ENCODE measurements at places on chromosomes 3 and 15.

DNA sequence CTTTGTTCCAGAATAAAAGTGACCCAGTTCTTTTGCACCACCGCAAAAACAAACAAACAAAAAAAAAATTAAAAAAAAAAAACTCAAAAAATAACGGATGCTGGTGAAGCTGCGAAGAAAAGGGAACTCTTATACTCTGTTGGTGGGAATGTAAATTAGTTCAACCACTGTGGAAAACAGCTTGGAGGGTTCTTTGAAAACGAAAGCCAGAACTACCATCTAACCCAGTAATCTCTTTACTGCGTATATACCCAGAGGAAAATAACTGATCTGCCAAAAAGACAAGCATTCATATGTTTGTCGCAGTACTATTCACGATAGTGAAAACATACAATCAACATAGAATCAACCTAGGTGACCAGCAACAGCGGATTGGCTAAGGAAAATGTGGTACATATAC lies 298.9 kb upstream of the CBLB start:
- no peak for DNase-seq

DNA sequence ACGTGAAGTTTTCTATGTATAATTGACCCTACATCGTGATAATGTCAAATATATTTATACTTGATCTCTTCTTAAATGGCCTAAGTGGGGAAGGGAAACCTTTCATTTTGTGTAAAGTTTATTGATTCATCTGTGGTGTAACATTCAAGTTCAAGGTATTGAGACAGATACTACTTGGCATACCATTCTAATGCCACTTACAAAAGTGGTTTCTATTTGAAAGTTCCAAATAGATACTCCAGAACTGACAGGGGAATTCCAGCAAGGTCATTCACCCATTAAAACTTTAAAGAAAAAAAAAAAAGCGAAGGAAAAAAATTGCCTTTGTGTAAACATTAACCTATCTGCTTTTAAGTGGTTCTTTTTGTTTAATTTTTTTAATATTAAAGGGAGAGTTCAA lies 45.3 kb upstream of the MAP3K13 start:
- DNase-seq: no peak

- no peak for DNase-seq
These were observed 8.3 kb downstream of the EOGT start for GRCh38 chr3:69005071-69005790.

GRCh38 chr15:59174151-59174834 lies 32.4 kb upstream of the LDHAL6B start:
- DNase-seq: no peak

DNA sequence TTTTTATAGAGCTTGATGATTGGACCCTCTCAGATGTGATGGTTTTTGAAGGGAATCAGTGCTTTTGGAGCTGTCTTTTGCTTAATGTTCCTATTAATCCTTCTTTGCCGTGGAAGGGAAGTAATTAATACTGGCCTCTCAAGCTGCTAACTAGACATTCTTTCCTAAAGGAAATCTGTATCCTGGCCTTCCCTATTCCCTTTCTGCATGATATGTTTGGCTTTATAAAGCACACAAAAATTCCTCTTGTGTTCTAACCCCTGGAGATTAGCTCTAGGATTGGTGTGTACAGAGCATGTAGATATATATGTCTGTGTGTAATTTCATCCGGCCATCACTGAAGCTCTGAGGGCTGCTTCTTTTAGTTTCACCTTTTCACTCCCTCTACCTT lies 6.9 kb downstream of the ATXN7 start:
- DNase-seq: no peak

- no peak for DNase-seq
These were observed 305.2 kb upstream of the SEMA6D start for GRCh38 chr15:47412136-47412535.

- DNase-seq: no peak
These were observed 196.0 kb upstream of the LYSMD4 start for GRCh38 chr15:99929266-99929665.

DNA sequence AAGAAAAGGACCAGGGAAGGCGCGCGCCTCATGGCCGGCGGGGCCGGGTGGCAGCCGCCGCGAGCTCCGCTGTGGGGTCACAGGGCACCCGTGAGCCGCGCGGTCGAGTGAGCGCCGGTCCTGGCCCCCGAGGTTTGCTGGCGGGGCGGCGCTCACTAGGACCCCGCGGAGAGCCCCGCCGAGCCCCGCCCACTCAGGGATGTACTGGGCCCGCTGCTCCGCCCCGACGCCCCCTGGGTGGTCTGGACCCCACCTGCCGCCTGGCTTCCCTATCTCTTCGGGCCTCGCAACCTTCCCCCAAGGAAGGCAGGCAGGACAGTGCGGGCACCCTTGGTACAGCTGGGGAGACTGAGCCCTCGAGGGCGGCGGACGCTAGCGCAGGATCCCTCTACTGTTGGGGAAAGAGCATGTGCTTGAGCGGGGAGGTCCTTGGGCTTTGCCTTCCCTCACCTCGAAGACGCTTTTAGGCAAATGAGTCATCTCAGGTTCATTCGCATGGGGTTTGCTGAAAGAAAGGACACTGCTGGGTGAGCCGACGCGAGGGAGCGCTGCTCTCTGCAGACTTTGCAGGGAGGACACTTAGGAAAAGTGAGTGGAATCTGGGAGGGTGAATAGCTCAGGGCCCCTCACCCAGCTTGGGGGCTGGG lies at the start of gene CHRNB4:
Gene CHRNB4 (minus strand): TSS at position 109 of the 647 bp plus-strand sequence. CDS start 77 bp downstream, at position 32.
- no peak for DNase-seq

- DNase-seq: no peak
These were observed 42.7 kb upstream of the PPP2R3A start for GRCh38 chr3:135922903-135923250.

DNA sequence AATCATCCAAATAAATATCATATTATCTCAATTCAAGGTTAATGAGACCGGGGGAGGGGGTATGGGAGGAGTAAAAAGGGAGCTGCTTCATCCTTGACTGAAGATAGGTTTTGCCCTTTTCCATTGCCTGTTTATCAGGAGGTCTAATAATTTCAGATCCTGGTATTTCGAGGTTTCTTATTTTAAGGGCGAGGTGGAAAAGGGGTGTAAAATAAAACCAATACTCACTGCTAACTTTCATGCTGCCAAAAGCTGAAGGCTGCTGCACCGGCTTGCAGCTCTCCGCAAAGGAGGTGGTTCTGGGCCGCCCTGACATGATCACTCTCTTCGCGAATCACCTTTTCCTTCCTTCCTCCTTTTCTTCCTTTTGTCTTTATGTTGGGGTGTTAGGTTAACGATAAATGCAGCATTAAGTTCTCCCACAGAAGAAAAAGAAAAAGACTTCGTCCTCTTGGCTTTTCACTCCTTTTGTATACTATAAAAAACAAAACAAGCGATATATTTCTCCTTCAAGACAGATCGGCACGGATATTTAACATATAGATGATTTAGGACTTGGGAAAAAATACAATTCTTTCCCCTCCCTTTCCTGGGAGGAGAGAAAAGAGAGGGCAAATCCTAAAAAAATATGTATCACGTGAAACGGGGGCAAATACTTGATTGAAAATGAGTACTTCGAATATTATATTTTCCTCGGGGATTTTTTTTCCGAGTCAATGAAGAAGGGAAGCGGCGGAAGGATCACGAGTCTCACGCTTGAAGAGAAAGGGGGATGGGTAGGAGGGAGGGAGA lies 932 bp downstream of the GSK3B start:
- no peak for DNase-seq

DNA sequence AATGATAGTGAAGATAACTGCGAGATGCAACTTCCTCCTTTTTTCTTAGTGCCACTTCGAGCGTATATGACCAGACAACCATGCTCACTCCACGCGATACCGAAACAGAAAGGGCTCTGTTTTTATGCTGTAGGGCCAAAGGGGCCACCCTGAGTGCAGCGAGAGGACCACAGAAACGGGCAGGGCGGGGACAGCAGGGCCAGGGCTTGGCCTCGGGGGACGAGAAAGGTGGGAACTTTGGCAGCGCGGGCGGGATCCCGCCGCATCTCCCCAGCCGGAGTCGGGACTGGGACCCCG lies 483 bp downstream of the VPS13C start:
- DNase-seq: peak; percentile 48

GRCh38 chr3:23495507-23495906 lies 292.4 kb downstream of the UBE2E2 start:
- DNase-seq: peak; percentile 24

Measured in AG08395 (cell line).